OCI-M1 (cell line): ENCODE measurements at places on chromosomes 11 and 22.

- no peak for DNase-seq
Measured at GRCh38 chr11:11814614-11815452, 26.9 kb upstream of the USP47 start.

DNA sequence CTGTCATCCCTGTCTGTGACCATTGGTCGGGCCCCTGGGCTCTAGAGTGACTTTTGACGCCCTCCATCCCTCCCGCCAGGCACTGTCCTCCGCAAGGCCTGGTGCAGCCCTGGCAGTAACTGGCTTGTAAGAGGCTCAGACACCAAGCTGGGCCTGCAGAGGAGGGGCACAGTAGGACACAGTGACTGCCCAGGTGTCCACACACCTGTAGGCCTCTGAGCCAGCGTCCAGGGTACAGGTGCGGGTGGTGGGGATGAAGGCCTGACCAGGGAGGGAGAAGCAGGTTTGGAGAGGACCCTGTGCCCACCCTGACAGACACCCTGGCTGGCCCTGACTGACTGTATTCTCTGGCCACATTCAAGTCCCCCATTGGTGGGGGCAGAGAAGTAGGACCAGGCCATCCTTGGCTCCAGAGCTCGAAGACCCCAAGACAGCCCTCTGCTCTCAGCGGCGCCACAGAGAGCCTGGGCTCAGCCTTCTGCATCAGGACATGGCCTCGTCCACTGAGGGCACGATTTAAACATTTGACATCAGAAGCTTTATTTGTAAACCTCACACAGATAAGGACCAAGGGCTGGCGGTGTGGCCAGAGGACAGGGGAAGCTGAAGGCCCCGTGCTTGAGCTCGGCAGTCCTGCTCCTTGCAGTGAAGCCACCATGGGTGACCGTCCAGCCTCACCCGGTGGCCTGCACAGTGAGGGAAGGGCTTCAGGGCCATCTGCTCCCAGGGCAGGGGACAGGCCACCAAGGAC lies 31.4 kb downstream of the PPIL2 start:
- DNase-seq: no peak

GRCh38 chr22:43296276-43296902 lies 46.8 kb downstream of the SCUBE1 start:
- no peak for DNase-seq

DNA sequence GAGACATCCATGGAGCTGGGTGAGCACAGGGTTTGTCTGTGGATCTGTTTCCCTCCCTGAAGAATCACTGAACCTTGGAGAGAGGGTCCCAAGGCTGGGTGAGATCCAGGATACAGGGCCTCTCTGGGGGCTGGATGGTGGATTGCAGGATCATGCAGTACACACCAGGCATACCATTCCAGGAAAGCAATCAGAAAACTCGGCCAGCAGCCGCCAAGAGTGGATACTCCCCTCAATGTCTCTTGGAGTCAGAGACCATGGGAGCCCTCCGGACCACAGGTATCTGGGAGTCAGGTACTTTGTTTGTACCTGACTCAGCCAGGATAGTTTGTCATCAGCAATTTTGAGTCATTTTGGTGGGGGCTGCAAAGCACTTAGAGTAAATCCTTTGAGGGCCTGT lies 14.6 kb upstream of the SYT13 start:
- no peak for DNase-seq

GRCh38 chr11:68071281-68072048 lies 32.6 kb downstream of the TCIRG1 start:
- no peak for DNase-seq

- DNase-seq: peak; percentile 70
Measured at GRCh38 chr22:21726650-21727049, 8.9 kb downstream of the YPEL1 start.

DNA sequence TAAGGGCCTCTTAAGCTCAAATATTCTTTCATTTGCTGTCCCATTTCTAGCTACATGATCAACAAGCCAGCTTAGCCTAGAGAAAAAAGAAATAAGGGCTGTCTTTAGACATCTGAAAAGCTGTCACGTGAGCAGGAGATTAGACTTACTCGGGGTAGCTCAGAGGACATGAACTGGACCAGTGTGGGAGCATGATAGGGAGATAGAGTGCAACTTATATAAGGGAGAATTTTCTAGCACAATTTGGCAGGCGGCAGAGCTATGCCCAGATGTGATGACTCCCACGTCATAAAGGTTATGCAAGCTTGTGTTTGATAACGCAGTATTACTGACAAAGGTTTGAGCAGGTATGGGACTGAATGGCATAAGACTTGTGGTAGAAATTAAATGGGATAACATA lies 28.2 kb upstream of the TPBGL start:
- DNase-seq: peak; percentile 42

GRCh38 chr22:40651057-40651456 lies 14.5 kb upstream of the MRTFA start:
- peak; percentile 46 for DNase-seq

- DNase-seq: no peak
Measured at GRCh38 chr11:40606800-40607199, 852.7 kb downstream of the LRRC4C start.

DNA sequence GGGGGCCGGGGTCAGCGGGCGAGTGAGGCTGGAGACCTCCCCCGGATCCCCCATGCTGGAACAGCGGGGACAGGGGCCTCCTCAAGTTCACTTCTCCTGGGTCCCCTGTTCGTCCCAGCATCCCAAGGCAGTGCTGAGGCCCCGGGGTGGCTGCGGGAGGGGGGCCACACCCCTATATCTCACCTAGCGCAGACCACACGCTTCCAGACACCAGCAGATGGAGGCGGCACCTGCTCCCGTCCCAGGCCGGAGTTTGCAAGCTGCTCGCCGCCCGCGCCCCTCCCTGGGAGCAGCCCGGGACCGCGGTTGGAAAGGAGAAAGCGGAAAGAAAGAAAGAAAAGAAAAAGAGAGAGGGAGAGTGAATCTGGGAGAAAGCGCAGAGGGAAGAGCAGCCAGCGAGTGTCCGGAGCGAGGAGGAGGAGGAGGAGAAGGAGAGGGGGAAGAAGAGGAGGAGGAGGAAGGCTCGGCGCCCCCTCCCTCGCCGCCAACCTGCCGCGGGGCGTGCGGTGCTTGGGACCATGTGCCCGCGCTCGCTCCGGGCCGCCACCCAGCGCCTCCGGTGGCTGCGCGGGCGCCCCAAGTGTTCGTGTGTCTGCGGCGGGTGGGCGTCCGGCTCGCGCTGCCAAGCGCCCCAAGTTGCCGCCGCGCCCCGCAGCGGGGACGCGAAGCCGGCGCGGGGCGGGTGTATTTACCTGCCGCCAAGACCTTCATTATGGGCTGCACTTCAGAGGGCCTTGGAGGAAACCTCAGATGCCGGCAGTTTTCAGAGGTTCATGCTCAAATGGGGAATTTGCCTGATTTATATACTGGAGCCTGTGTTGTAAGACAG lies at the start of gene LIF:
LIF (minus strand) TSS at position 775 of the 829 bp plus-strand sequence; CDS start at position 711, 64 bp downstream.
- DNase-seq: peak; percentile 67

- DNase-seq: no peak
Measured at GRCh38 chr11:10868352-10868751, 10.5 kb upstream of the ZBED5 start.

DNA sequence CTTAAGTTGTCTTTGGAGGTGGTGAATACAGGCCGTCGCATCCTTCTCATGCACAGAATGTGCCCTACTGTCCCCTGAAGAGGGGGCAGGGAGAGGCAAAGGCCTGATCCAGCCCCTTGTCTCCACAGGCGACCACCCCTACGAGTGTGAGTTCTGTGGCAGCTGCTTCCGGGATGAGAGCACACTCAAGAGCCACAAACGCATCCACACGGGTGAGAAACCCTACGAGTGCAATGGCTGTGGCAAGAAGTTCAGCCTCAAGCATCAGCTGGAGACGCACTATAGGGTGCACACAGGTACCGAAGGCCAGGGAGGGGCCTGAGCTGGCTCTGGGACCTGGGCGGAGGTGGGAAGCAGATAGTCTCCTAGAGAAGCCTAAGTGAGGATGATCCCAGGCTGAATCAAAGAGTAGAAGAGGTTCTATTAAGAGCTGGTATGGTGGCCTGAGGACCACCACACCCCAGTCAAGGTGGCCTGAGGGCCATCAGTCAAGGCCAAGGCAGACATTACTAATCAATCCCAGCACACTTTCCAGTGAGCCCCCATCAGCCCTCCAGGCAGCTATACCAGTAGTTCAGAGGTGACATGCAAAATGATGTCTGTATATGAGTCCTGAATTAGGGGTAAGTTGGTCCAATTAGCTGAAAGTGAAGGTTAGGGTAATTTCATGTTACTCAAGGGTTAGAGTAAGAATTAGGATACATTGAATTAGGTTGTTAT lies 49.0 kb upstream of the NNMT start:
- DNase-seq: no peak

DNA sequence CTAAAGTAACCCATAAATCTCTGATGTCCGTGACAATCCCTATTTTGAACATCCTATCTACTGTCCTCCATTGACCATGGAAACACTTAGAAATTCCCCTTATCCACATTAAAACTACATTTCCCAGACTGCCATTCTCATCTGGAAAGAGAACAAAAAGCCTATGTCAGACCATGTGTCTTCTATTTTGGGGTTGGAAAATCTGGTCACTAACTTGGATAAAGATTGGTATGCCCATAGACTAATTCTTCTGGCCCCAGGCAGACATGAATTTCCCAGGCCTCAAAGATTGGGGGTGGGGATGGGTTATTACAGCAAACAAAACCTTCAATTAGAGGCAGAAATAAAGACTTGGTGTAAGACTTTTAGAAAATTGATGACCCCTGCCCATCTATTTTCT lies 30.9 kb upstream of the CREB3L1 start:
- DNase-seq: no peak

- DNase-seq: no peak
Measured at GRCh38 chr11:77155082-77155475, 27.0 kb downstream of the MYO7A start.

GRCh38 chr22:26086359-26086758 lies 82.9 kb upstream of the SEZ6L start:
- peak; percentile 55 for DNase-seq

- DNase-seq: no peak
Measured at GRCh38 chr11:4190098-4190497, 95.5 kb downstream of the RRM1 start.

DNA sequence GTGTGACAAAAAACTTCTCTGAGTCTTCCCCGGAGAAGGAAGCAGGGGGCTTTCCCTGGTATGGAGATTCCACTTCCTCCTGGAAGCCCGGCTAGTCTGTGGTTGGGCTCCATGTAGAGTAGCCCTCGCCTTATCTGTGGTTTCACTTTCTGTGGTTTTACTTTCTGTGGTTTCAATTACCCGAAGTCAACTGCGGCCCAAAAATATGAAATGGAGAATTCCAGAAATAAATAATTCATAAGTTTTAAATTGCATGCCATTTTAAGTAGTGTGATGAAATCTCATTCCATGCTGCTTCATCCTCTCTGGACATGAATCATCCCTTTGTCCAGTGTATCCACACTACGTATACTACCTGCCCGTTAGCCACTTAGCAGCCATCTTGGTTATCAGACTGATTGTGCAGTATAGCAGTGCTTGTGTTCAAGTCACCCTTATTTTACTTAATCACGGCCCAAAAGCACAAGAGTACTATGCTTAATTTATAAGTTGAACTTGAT lies 275.0 kb upstream of the SESN3 start:
- peak; percentile 84 for DNase-seq

- DNase-seq: no peak
Measured at GRCh38 chr22:50313600-50313999, 6.2 kb upstream of the PLXNB2 start.

DNA sequence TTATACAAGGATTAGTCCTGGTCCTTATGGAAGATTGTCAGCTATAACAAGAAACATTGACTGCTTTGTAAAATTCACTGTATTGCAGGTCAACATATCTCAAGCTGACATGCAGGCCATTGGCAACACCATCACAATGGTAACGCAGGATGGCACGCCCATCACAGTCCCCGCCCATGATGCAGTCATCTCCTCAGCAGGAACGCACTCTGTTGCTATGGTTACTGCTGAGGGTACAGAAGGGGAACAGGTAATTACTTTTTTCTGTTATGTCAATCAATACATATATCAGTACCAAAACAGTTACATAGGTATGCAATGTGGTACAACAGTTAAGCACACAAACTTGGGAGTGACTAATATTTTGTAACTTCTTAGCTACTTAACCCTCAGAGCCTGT lies 55.3 kb downstream of the ZNF143 start:
- DNase-seq: no peak

- DNase-seq: no peak
Measured at GRCh38 chr22:44455151-44455962, 42.7 kb downstream of the RTL6 start.

DNA sequence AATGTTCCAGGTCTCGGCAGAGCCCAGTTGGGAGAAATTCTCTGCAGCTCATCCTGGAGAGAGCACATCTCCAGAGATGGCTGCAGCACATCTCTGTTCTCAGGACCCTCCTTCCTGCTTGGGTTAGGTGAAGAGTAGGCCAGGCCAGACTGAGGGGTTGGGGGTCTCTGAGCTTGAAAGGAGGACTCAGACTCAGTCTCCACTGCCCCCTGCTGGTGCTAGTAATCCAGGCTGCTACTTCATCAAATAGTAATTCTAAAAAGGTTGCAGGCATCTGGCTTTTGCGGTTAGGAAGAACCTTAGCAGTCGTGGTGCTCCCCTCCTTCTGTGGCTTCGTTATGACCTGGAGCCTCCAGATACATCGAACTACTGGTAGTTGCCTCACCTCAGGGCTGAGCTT lies 9.7 kb downstream of the TUB start:
- DNase-seq: peak; percentile 40

GRCh38 chr22:26322179-26322905 lies 106.7 kb upstream of the ASPHD2 start:
- no peak for DNase-seq

GRCh38 chr11:43504316-43504950 lies 145.7 kb downstream of the TTC17 start:
- DNase-seq: peak; percentile 25

GRCh38 chr11:64156235-64157011 lies 9.5 kb downstream of the MACROD1 start:
- DNase-seq: no peak

- DNase-seq: no peak
Measured at GRCh38 chr11:1829039-1829820, 5.6 kb upstream of the SYT8 start.

GRCh38 chr11:119144825-119145486 lies 3.9 kb upstream of the ABCG4 start:
- peak; percentile 84 for DNase-seq

- DNase-seq: no peak
Measured at GRCh38 chr11:32137869-32138268, 47.0 kb downstream of the RCN1 start.

DNA sequence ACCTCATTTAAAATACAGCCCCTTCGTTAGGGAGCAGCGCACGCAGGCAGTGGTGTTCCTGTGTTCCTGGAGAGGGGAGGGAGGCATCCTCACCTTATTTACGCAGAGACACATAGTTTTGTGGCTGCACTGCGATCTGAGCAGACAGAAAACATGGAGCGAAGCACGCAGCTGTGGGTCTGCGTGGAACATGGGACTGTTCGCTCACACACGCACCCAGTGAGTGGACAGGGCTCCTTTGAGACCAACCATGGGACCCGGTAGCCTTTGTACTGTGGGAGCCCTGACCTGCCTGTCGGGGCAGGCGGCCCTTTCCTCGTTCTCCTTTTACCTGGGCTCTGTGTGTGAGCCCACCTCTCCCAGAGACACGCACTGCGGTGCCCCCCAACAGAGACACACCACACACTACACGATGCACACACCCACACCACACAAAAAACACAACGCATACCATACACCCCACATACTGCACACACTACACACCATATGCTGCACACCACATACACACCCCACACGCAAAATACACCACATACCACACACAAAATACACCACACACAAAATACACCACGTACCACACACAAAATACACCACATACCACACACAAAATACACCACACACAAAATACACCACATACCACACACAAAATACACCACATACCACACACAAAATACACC lies 1245.7 kb downstream of the BRD1 start:
- DNase-seq: no peak
